Natural killer cell (primary cell): ENCODE measurements at places on chromosomes 2 and 18. TPM values are rescaled to one million over a fixed set of nuclear protein-coding genes. Genes with fewer than 3 reads are reported as not detected.

Gene NLRC4
- 0.30 TPM for total RNA-seq

Gene STPG4
- total RNA-seq, result not detected

Gene PPIG
- total RNA-seq, result 56.1 TPM

Gene MYO5B
- 0.33 TPM for total RNA-seq

Gene APCDD1
- 0.13 TPM for total RNA-seq

Gene HOXD12
- not detected for total RNA-seq

Gene PLGLB2
- total RNA-seq, result 3.5 TPM

Gene EFR3B
- total RNA-seq, result 0.05 TPM

Gene CYP1B1
- not detected for total RNA-seq

Gene ACVR2A
- 14.7 TPM for total RNA-seq

GRCh38 chr18:12317664-12318333 is 9.8 kb downstream of the TUBB6 start:
- H3K27me3 ChIP-seq, result no peaks in the 10 kb centered on the region
- H3K27ac ChIP-seq, result peak overlapping the region; percentile 53
- H3K4me1 ChIP-seq, result peaks cover 7% of the 10 kb centered on the region
- no peaks in the 10 kb centered on the region for H3K36me3 ChIP-seq
- no peak for DNase-seq
- no peak overlapping the region for H3K4me3 ChIP-seq

DNA sequence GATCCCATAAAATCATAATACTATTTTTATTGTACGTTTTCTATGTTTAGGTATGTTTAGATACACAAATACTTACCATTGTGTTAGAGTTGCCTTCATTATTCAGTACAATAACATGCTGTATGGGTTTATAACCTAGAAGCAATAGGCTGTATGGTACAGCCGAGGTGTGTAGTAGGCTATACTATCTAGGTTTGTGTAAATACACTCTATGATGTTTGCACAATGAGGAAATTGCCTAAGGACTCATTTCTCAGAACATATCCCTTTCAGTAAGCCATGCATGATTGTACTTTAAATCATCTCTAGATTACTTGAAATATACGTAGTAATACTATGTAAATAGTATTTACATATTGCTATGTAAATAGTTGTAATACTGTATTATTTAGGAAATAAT is 156.7 kb downstream of the CDCA7 start:
- H3K27ac ChIP-seq, result no peak overlapping the region
- peaks cover 2% of the 10 kb centered on the region for H3K27me3 ChIP-seq
- H3K4me3 ChIP-seq, result no peak overlapping the region
- H3K36me3 ChIP-seq, result no peaks in the 10 kb centered on the region

- H3K27ac ChIP-seq, result no peak overlapping the region
- H3K4me1 ChIP-seq, result peaks cover 16% of the 10 kb centered on the region
- no peaks in the 10 kb centered on the region for H3K36me3 ChIP-seq
- H3K27me3 ChIP-seq, result no peaks in the 10 kb centered on the region
- no peak for DNase-seq
- no peak overlapping the region for H3K4me3 ChIP-seq
These were observed 154.7 kb upstream of the HS6ST1 start for GRCh38 chr2:128473175-128474035.

DNA sequence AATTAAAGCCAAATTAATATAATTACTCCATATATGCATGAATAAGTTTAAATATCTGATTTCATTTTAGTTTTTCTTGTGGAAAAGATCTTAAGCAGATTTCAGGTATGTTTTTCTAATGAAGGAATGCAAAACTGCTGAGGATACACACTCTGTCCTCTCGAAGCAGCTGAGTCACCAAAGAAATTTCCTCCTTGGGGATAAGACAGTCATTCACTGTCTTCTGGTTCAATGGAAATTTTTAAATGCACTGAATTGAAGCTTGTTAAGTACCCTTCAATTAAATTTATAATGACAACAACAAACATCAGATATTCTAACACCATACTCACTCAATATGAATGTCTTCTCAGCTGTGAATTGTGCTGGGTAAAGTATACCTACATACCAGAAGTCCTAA is 101.5 kb upstream of the DNER start:
- H3K27me3 ChIP-seq, result no peaks in the 10 kb centered on the region
- peaks cover 68% of the 10 kb centered on the region for H3K36me3 ChIP-seq
- no peak overlapping the region for H3K4me3 ChIP-seq
- DNase-seq, result no peak

DNA sequence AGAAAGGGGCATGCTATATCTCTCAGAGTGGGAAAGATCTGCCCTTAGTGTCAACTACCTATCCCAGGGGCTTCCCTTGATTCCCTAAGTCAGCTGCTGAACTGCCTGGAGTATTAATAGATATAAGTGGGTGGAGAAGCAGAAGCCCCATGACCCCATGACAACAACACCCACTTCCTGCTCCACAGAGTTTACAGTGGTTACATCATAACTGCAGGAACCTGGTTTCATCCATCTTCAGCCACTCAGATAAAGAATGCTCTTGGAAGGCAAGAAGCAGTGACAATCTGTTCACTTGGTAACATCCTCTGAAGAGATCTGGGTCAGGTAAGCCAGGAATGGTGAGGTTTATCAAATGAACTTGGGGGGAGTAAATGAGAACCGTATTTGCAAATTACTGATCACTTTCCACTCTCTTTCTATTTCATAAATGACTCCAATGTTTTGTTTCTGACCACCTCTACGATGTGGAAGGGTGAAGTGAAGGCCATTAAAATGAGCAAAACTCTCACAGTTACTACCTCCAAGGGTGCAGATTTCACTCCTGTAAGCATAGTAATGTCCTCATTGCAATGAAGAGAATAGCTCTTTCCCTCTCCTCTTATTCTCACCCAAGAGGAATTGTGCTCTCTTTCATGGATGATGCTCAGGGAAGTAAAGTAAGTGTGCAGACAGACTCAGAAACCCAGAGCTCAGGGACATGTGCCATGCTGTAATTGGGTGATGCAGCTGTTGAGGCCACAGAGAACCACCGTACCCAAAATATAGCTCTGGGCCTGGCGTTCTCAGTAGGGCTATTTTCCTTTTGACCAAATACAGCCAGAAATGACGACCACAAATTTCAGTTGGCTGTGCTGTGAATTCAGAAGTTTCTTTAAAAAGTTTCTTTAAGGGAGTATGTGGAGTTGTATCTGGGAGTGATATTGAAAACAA is 192.8 kb upstream of the APCDD1 start:
- H3K36me3 ChIP-seq, result no peaks in the 10 kb centered on the region
- H3K4me1 ChIP-seq, result no peaks in the 10 kb centered on the region
- no peak for DNase-seq
- no peak overlapping the region for H3K27ac ChIP-seq
- H3K27me3 ChIP-seq, result no peaks in the 10 kb centered on the region

DNA sequence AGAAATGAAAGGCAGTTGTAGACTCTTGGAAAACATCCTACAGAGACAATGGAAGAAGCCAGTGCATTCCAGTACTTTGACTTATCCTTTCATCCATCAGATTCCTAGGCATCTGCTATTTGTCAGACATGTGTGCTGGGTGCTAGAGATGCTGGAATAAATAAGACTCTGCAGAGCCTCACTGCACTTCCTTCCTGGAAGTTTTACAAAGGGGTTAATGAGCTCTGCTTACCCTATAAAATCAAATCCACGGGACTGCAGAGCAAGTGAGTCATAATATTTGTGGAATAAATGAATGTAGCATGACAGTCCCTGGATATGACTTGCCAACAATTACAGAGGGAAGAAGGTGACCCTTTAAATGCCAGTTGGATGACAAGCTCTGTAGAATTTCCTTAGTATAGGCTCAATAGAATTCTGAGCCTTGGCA is 52.7 kb upstream of the NPAS2 start:
- H3K27ac ChIP-seq, result no peak overlapping the region
- no peaks in the 10 kb centered on the region for H3K4me1 ChIP-seq
- peaks cover 2% of the 10 kb centered on the region for H3K27me3 ChIP-seq
- no peaks in the 10 kb centered on the region for H3K36me3 ChIP-seq
- DNase-seq, result no peak
- no peak overlapping the region for H3K4me3 ChIP-seq

DNA sequence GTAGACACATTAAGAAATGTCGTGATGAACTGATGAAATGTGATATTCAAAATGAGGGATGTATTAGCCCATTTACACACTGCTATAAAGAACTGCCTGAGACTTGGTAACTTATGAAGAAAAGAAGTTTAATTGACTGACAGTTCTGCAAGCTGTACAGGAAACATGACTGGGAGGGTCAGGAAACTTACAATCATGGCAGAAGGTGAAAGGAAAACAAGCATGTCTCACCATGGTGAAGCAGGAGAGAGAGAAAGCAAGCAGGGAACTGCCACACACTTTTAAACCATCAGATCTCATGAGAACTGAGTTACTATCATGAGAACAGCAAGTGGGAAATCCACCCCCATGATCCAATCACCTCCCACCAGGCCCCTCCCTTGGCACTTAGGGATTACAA is 1010.8 kb upstream of the CELF4 start:
- H3K4me3 ChIP-seq, result no peak overlapping the region
- H3K27me3 ChIP-seq, result no peaks in the 10 kb centered on the region
- peaks cover 19% of the 10 kb centered on the region for H3K4me1 ChIP-seq
- no peaks in the 10 kb centered on the region for H3K36me3 ChIP-seq

DNA sequence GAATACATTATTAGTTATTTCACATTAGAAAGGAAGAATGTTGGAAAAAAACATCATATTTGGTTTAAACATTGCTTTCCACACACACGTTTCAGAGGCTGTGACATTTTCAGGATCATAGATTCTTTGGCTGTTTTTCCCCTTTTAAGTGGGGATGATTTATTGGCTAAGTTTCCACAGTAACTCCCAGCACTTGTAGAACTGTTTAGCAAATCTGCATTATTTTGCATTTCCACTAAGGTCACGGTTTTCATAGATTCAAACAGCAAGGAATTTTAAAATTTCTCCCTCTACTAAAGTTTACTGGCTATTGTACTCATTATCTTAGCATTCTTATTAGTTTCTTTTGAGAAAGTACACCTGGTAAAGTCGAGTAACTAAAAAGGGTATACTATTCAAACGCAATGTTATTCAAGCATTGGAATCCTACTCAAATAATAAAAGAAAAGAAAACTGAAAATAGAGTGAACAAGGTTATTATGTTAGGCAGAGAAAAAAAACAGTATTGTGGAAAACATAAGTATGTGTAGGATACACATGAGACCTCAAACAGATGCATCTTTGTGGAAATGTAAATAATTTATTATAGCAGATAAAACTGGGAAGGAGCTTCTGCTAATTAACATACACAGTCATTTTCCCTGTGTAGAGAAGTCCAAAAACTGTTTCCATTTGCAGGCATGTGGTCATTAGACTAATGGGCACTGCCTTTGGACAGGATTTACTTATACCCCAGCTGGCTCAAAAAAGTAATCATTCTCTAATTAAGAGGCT is 633.8 kb downstream of the NRXN1 start:
- no peak overlapping the region for H3K4me3 ChIP-seq
- H3K27ac ChIP-seq, result no peak overlapping the region
- DNase-seq, result no peak
- H3K27me3 ChIP-seq, result no peaks in the 10 kb centered on the region

DNA sequence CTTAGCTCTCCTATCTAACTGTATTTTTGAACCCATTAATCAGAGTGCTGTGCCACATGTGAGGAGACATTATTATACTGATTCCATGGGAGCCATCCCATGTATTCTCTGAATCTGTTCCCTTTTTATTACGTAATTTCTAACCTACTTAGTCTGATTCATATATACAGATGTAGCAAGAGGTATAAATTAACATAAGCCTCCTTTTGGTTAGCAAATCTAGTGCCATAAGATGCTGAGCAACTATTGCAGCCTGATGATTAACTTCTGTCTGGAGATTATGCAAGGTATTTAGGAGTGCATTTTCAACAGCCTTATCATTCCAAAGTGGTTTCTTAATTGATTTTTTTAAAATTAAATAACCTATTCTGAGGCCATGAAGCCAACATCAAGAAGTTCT is 114.1 kb upstream of the MSH2 start:
- no peaks in the 10 kb centered on the region for H3K36me3 ChIP-seq
- H3K4me3 ChIP-seq, result no peak overlapping the region
- H3K27ac ChIP-seq, result no peak overlapping the region
- DNase-seq, result no peak

DNA sequence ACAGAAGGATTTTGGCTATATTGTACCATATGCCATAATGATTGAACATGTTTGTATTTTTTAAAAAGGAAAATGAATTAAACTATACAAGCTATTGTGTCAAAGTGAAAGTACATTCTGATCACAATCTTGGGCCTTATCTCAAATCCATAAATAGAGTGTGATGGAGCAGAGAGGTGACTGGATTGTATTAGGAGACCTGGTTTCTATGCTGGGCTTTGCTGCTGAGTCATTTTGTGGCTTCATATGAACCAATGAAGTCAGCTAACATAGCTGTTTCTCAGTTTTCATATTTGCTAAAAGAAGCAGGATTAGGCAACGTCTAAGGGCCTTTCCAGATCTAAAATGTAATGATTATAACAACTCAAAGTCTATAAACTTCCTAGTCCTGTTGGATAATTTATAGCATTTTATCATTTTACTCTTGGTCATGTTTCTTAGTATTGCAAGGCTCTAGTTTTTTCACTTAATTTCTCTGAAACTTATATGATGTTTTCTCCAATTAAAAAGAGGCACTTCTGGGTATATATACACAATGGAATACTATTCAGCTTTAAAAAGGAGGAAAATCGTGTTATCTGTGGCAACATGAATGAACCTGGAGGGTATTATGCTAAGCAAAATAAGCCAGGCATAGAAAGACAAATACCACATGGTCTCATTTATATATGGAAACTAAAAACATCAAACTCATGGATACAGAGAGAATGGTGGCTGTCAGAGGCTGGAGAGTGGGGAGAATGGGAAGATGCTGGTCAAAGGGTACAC is 112.3 kb downstream of the MEP1B start:
- no peak overlapping the region for H3K27ac ChIP-seq
- H3K27me3 ChIP-seq, result no peaks in the 10 kb centered on the region
- no peaks in the 10 kb centered on the region for H3K4me1 ChIP-seq
- no peak for DNase-seq
- no peaks in the 10 kb centered on the region for H3K36me3 ChIP-seq

GRCh38 chr18:79644666-79645057 is 34.9 kb upstream of the CTDP1 start:
- DNase-seq, result no peak
- H3K36me3 ChIP-seq, result no peaks in the 10 kb centered on the region
- peaks cover 22% of the 10 kb centered on the region for H3K4me1 ChIP-seq
- no peaks in the 10 kb centered on the region for H3K27me3 ChIP-seq
- H3K27ac ChIP-seq, result no peak overlapping the region
- no peak overlapping the region for H3K4me3 ChIP-seq
